ENCODE measurements at places on chromosomes 11 and 22.

- no peak for DNase-seq
These were observed 71.2 kb downstream of the PHF21A start for GRCh38 chr11:46050003-46050461.

- DNase-seq = no peak
These were observed 2.9 kb upstream of the CYP2R1 start for GRCh38 chr11:14894657-14895598.

DNA sequence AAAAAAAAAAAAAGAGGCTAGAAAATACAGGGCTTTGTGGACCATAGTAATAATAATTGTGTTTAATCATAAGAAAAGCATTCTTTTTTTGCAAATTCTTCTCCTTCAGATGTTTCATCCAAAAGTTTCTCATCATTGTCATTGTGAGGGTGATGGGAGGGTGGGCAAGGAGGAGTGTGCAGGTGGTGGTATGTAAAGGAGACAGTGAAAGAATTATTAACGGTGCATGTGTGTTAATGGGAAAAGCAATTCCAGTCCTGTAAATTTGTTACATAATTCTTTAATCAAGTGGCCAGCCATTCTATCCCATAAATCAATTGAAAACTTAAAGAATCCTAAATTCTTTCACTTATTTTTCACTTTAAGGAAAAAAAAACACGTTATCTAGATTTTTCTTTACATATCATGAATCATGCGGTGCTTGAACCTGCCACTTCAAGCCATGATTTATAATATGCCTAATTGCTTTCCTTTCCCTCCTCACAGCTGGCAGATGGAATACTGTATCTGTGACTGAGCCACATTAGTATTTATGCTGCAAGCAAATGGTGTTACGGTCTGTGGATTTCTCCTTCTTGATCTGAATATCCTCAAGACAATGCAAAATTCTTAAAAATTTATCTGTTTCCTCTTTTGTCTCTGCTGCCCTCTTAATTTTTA lies 318.5 kb downstream of the JRKL start:
- DNase-seq = no peak

- no peak for DNase-seq
These were observed 87.1 kb upstream of the OPCML start for GRCh38 chr11:133619397-133619796.

- DNase-seq = no peak
These were observed 87.0 kb downstream of the BDNF start for GRCh38 chr11:27612932-27613880.

All from Caki2 (cell line).